ENCODE measurements at places on chromosomes 11 and 22.

DNA sequence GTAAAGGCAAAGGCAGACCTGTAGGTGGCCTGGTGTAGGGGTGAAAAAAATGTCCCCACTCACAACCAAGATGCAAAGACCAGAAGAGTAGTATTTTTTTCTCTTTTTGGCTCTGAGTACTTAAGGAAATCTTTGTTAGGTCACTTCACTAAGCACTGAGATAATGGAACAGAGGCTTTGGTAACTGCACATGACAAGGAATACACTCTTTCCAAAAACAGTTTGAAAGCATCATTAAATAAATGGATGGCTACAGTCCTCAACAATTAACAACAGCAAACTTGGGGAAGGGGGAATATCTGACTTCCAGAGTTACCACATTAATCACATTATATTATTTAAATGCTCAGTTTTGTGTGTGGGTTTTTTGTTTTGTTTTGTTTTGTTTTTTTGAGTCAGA, 26.9 kb upstream of the PGM2L1 start:
- no peak overlapping the region for H3K4me3 ChIP-seq
- DNase-seq: no peak
- H3K36me3 ChIP-seq: no peaks in the 10 kb centered on the region
- H3K27me3 ChIP-seq: no peaks in the 10 kb centered on the region
- H3K27ac ChIP-seq: no peak overlapping the region

- DNase-seq: no peak
- no peak overlapping the region for H3K27ac ChIP-seq
- H3K4me3 ChIP-seq: no peak overlapping the region
- H3K4me1 ChIP-seq: peaks cover 3% of the 10 kb centered on the region
- H3K36me3 ChIP-seq: no peaks in the 10 kb centered on the region
- no peaks in the 10 kb centered on the region for H3K27me3 ChIP-seq
Measured at GRCh38 chr11:79678780-79679452, 238.1 kb upstream of the TENM4 start.

DNA sequence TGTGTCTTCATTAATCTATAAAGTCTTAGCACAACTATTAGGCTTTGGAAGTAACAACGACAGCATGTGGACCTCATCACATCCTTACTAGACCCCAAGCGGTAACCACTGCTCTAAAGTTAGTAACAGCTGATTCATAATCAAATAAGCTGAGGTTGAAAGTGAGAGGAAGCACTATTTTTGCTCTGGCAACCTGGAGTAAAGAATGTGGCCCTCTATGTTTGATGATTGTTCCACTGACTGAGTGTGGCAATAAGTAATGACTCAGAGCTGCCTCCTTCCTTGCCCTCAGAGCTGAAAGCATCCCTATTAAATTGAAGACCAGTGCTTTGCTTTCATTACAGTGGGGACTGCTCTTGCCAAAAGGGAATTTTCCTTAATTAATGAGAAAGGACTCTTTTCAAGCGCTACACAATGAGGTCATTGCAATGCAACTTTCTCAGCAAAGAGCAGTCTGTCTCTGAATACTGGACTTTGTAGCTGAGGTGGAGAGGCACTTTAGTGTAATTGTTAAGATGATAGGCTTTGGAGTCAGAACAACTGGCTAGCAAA, 906.1 kb upstream of the RAG2 start:
- H3K27me3 ChIP-seq: no peaks in the 10 kb centered on the region
- DNase-seq: no peak
- H3K27ac ChIP-seq: no peak overlapping the region
- H3K36me3 ChIP-seq: no peaks in the 10 kb centered on the region
- no peak overlapping the region for H3K4me3 ChIP-seq

DNA sequence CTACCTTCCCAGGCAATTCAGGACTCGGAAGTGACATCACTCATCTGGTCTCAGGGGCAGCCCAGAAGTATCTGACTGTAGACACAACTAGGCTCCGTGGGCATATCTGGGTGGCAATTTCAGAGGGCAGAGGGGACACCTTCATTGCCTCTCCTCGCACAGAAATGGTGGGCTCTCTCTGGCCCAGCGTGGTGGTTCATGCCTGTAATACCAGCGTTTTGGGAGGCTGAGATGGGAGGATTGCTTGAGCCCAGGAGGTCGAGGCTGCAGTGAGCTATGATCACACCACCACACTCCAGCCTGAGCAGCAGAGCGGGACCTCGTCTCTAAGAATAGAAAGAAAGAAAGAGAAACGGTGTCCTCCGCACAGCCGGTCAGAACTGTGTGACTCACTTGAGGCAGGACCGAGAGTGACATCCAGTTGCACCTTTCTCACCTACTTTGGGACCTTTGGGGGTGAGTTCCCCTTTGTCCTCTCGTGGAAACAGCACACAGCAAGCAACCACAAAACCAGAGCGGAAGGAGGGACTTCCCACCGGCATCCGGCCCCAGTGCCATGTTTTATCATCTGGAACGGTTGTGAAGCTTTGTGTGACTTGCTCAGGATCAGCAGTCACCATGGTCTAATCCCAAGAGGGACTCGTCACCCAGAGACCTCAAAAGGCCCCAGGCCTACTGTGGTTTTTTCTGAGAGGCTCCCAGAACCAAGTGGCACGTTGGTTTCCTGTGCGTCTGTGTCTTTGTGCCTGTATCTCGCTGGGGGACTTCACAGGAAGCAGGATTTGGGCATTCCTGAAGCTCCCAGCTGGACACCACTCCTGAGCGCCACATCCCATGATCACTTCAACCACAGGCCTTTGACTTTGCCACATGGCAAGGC, 38.4 kb upstream of the EMID1 start:
- no peak overlapping the region for H3K4me3 ChIP-seq
- H3K4me1 ChIP-seq: no peaks in the 10 kb centered on the region
- H3K36me3 ChIP-seq: no peaks in the 10 kb centered on the region
- DNase-seq: no peak

- peak; percentile 55 for DNase-seq
- H3K27ac ChIP-seq: no peak overlapping the region
- peaks cover 51% of the 10 kb centered on the region for H3K27me3 ChIP-seq
Measured at GRCh38 chr22:20430101-20430719, 7.4 kb downstream of the SCARF2 start.

All from suprapubic skin (tissue), 4 donors.